ENCODE measurements at places on chromosomes 5 and 9.

GRCh38 chr5:147751-148150, 43.5 kb upstream of the LRRC14B start:
- no peak for DNase-seq

GRCh38 chr5:96322217-96322616, 110.8 kb downstream of the PCSK1 start:
- DNase-seq: no peak

GRCh38 chr5:38274370-38274769, 16.0 kb downstream of the EGFLAM start:
- DNase-seq: no peak

DNA sequence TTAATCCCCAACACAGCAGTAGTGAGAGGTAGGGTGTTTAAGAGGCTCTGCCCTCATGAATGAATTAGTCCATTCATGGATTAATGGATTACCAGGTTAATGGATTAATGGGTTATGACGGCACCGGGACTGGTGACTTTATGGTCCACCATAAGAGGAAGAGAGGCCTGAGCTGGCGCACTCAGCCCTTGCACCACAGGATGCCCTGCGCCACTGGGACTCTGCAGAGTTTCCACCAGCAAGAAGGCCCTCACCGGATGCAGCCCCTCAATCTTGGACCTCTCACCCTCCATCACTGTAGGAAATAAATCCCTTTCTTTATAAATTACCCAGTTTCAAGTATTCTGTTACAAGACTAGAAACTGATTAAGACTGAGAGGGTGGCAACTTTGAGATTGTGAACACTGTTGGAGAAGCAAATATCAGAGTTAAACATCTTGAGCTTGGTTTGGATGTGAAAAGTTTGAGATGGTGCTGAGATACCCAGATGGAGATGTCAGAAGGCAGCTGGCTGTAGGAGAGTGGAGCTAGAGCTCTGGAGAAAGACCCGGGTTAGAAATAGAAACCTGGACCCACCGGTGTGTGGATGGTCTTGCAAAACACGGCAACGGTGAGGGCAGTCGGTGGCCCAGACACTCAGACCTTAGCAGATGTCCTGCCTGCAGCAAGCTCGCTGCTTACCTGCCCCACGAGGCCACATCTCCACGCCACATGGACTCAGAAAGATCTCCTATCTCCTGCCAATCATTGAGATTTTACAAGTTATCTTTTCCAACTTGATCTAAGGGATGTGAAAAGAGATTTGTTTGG, 98.8 kb downstream of the HSD17B3 start:
- DNase-seq: no peak

GRCh38 chr9:79555474-79556089, 16.2 kb upstream of the TLE4 start:
- no peak for DNase-seq

DNA sequence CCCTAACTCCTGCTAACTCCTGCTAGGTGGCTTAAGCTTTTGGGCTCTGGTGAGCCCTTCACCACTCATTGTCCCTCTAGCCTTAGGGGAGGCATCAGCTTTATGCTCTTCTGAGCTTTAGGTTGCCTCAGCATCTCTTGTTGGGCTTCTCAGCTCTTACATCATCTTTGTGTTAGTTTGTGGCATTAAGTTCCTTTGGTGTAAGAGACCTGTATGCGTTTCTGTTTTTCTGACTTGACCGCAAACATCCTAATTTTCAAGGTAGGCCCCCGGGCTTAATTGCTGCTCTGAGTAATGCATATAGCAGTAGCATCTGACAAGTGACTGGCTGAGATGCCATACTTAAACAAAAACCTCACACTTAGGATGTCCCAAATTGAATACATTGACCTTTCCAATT, 287.8 kb upstream of the TUT7 start:
- DNase-seq: no peak

DNA sequence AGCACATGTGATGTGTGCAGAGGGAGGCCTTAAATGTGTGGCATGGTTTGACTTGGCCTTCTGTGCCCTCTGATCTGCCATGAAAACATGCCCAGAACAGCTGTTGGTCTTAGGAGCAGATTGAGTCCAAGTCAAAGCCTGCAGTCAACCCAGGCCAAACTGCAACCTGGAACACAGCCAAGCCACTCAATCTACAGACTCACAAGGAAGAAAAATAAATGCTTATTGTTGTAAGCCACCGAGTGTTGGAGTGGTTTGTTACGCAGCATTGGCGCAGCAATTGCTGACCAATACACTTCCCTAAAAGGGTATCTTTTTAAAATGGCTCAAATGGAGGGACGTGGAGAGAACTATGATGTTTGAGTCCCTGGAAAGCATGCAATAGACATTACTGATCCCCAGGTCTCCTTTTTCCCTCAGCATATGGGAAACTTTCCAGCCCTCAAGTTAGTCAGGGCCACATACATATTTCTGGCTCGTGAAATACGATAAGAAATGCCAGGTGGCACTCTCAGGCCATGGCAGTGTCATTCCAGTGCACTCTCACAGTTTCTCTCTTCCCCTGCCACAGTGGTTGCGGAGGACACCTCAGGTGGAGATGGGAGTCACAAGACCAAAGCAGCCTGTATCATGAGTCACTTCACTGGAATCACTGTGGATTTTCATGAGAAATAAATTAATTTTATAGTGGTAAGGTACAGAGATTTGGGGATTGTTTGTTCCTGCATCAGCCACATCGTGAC, 168.0 kb upstream of the ZNF618 start:
- DNase-seq: no peak

GRCh38 chr5:150503386-150503785, 4.5 kb upstream of the NDST1 start:
- no peak for DNase-seq

- DNase-seq: no peak
Measured at GRCh38 chr5:136194576-136194975, 1.6 kb upstream of the SMIM32 start.

DNA sequence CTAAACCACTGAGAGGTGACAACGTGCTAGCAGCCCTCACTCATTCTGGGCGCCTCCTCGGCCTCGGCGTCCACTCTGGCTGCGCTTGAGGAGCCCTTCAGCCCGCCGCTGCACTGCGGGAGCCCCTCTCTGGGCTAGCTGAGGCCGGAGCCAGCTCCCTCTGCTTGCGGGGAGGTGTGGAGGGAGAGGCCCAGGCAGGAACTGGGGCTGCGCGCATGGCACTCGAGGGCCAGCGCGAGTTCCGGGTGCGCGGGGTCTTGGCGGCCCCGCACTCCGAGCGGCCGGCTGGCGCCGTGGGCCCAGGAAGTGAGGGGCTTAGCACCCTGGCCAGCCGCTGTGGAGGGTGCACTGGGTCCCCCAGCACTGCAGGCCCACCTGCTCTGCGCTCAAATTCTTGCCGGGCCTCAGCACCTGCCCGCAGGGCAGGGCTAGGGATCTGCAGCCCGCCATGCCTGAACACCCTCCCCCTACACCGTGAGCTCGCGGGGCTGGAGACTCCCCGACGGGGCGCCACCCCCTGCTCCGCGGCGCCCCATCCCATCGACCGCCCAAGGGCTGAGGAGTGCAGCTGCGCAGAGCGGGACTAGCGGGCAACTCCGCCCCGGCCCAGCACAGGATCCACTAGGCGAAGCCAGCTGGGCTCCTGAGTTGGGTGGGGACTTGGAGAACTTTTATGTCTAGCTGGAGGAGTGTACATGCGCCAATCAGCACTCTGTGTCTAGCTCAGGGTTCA, 11.8 kb upstream of the UBE2D2 start:
- DNase-seq: no peak

DNA sequence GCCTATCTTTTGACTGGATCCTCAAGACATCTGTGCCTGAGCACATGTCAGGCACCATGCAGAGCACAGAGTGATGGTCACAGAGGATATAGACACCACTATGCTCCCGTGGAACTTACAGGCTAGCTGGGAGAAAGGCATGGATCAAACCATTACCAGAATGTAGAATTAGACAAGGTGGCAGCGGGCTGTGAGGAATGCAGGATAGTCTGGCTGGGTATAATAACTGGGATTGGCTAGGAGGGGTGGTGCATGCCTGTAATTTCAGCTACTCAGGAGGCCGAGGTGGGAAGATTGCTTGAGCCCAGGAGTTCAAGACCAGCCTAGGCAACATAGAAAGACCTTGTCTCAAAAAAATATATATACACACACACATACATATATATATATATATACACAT, 50.3 kb downstream of the ASS1 start:
- no peak for DNase-seq

- no peak for DNase-seq
Measured at GRCh38 chr5:169067751-169068173, 233.2 kb downstream of the SLIT3 start.

GRCh38 chr5:55230086-55230629, 3.0 kb upstream of the MCIDAS start:
- DNase-seq: no peak

DNA sequence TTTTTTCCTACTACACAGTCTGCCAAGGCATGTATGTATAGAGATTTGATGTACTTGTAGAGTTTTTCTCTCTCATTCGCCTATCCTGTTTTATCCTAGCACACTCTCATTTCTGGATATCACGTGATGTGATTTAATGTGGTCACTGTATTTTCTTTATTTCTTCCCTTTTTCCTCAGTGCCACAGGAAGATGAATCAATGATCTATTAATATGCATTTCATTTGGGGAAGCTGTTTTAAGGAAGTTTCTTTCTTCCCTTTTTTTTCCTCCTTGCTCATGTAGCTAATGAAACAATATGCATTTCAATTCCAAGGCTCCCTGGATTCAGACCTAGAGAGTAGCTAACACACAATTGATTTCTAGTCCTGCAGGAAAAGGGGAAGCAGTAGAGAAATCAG, 506.3 kb upstream of the WWC1 start:
- DNase-seq: no peak

DNA sequence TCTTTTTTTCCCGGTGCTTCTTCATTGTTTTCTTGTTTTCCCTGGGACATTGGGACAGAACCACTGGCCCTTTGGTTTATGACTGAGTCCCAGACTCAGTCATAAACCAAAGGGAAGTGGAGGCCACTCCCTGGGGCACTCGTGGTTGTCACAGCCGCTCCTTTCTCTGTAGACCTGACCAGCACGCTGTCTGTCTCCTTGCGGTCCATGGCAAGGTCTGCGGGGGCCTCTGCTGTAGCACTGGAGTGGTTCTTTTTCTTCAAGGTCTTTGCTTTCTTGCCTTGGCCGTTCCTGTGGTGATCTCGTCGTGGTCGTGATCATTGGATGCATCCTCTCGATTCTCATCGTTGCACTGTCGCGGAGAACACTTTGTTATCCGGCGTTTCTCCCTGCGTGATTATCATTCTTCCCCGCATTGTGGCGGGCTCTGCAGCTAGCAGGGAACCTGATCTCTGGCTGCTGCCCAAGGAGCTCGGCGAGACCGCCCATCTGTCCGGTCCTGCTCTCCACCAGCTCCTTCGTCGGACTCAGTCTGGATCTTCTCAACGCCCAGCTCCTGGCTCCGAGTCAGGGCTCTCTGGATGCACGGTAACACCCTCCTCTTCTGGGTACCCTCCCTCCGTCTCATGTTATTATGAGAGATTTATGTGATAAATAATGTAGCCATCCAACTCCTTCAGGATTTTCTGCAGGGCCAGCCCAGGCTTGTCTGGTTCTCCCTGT, 43.5 kb upstream of the MPDZ start:
- no peak for DNase-seq

DNA sequence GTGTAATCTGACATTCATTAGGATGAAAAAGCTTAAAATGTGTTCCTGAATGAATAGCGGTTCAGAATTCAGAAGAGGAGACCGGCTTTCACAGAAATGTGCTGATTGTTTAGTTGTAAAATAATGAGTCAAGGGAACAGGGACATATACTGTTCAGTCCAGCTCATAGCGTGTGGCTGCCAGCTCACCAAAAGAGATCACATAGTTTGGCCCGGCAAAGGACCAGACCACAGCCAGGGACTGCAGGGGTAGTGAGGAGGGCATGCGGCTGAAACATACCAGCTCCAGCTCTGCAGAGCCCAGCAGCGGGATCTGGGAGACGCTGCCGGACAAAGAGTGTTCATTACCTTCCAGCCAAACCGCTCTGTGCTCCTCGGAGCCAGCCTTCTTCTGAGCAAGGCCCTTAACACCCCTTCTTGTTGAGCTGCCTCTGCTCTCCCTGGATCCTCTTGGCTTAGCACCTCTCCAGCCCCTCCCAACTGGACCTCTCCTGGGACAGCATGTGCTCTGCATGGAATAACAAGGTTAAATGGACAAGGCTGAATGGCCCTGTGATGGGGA, 116.8 kb upstream of the CNTLN start:
- DNase-seq: no peak

- no peak for DNase-seq
Measured at GRCh38 chr5:125549322-125549911, 803.0 kb upstream of the ZNF608 start.

- DNase-seq: no peak
Measured at GRCh38 chr5:149561848-149562247, 10.6 kb upstream of the CSNK1A1 start.

DNA sequence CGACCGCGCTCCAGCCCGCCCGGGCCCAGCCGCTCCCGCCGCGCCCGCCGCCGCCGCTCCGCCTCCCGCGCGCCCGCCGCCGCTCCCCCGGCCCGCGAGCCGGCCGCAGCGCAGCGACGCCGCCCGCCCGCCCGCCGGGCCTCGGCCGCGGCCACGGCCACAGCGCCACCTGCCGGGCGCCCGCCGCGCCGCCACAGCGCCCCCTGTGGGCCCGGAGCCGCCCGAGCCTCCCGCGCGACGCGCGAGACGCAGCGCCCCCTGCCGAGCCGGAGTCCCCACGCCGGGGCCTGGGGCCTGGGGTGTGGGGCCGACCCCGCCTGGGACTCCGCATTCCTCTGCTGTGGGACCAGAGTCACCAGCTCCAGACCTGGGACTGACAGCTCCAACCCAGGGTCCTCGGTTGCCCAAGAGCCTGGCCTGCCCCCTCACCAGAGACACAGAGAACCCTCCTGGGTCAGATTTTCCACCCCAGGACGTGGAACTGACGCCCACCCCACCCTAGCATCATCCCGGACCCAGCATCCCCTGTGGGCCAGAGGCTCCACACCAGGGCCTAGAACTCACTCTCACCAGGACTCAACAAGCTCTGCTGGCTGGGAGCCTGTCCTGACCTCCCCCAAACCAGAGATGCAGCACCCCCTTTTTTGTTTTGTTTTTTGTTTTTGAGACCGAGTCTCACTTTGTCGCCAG, at the start of gene RAPGEF1:
RAPGEF1 (minus strand) TSS at position 118 of the 690 bp plus-strand sequence. CDS start 246 bp downstream, outside the sequence.
- peak; percentile 75 for DNase-seq

- no peak for DNase-seq
Measured at GRCh38 chr5:61409568-61409967, 77.5 kb downstream of the ZSWIM6 start.

DNA sequence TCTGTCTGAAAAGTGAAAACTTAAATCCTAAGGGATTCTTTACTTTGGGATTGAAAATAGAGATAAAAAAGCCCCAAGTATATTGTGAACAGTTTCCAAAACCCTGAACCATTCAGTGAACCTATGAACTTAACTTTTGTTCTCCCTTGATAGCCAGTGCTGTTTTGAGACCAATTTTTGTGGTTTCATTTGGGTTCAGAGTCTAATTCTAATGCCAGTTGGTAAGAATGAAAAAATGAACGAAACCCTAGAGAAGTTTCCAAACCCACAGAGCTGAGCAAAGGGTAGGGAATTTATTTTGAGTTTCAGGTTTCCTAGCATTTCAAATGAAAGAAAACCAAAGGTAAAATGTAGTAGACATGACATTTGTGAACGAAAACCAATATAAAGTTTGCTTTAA, 1366.8 kb downstream of the EFNA5 start:
- no peak for DNase-seq

- DNase-seq: no peak
Measured at GRCh38 chr9:107721705-107722245, 232.2 kb upstream of the KLF4 start.

Measured in GM12892 (cell line).